ENCODE measurements at places on chromosomes 2 and 18.

DNA sequence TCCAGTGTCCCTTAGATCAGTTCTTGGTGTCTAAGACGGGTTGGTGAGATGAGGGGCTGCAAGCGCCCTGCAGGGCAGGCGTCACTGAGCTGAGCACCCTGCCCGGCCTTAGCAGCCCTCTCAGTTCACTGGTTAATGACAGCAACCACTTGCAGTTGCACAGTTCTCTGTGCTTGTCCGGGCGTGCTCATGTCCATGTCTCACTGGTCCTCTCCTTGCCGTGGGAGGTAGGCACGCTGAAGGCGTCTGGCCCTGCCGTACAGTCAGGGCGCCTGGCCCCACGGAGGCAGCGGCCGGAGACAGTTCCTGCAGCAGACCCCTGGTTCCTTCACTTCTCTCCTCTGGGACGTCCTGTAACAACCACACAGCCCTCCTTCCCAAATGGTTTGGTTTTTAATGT is 75.3 kb downstream of the ARHGEF4 start:
- DNase-seq, result no peak

GRCh38 chr2:16645775-16646559 is 19.7 kb downstream of the CYRIA start:
- peak; percentile 33 for DNase-seq

- DNase-seq, result peak; percentile 31
These were observed 45.6 kb upstream of the SELENOI start for GRCh38 chr2:26300234-26300925.

DNA sequence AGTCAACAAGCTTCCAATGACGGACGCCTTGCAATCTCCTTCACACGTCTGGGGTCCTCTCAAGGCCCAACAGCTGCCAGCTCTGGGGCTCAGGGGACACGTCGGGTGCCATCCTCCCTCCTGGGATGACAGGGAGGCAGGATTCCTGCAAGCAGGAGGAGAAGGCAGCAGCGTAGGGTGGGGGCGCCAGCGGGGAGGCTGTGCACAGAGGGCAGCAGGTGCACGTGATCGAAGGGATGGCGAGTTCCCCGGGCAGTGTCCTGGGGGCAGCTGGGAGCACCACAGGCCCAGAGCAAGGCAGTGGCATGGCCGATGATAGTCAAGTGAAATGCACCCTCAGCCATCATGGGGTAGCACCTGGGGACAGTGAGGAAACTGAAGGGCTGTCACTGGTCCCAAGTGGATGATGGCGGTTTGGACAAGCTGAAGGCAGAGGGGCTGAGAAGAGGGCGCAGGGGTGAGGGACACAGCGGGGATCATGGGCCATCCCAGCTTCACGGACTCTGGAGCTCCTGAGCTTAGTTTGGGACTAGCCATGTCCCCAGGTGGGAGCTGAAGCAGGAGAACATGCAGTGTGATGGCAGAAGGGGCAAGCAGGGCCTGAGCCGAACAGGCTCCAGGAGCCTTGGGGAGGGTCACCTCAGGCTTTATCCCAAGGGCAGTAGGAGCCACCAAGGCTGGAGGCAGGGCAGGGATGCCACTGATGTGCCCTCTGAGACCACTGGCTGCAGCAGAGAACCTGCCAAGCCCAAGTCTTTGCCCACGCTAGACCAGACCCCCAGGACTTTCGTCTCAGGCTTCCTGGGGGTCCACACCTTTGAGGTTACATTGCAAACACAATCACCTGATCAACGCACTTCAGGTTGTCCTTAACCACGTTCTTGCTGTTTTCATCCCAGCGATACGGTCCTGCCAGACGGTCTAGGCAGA is 16.3 kb upstream of the SNED1 start:
- no peak for DNase-seq

DNA sequence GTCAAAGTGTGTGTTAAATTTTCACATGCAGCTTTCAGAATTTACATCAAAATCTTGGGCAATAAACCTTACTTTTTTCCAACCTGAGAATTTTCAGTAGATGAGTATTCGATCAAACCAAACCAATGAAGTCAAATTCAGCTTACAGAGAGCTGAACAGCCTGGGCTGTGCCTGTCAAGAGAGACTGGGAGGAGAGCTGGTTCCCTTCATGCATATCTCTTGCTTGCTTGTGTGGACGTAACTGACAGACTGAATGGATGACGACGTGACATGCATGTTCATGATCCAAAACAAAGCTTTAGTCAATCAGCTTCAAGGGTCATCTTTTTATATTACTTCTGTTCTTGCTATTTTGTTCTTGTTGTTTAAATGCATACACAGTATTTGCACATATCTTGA is 145.2 kb downstream of the GALNT3 start:
- no peak for DNase-seq

DNA sequence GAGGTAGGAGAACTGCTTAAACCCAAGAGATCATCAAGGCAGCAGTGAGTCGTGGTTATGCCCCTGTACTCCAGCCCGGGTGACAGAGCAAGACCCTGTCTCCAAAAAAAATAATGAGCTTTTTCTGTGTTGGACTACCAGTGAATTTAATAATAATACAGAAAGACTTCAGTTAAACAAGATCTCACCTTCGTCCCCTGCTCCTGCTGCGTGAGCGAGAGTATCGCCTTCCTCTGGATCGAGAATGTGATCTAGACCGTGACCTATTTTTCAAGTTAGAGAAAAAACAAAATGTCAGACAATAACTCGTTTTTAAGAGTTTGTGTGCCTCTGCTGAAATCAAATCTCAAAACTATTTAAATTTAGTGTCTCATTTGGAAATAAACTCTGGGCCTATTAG is 2.8 kb downstream of the SRSF7 start:
- DNase-seq, result no peak

GRCh38 chr2:187920511-187920910 is 366.3 kb upstream of the TFPI start:
- DNase-seq, result no peak

DNA sequence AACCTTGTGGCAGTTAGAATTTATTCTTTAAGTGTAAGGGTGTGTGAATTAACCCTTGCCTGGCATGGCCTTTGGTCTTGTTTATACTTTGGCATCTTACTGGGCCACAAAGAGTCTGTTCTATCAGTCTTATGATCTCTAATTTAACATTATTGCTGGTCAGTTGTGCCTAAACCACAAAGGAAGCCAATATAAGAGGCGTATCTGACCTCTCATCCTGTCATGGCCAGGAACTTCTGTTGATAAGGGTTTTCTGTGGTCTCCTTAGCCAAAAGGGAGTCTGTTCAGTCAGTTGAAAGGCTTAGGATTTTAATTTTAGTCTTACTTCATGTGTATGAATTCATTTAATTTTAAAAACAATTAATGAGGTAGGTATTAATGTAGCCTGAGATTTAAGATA is 127.2 kb downstream of the LRRTM4 start:
- DNase-seq, result peak; percentile 21

DNA sequence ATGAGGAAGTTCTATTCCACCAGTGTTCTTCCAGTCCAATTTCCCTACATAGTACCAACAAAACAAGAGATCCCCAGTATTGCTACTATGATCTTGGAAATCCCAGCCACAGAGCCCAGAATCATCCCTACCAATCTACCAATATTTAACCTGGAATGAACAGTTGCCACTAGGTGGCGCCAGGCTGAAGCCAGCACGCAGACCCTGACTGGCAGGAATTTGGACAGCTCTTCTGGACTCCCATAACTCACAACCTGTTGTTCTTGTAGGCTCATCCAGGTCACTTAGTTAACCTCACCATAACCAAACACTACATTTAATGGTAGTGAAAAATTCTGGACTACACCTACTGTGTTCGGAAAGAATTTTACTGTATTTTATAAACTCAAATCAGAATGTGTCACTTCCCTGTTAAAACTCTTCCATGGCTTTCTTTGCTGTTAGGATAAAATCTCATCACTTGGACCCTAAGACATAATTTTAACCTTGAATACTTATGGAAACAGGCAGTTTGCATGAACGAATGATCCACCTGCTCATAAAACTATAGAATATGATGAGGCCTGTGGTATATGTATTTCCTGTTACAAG is 59.8 kb upstream of the SLC38A11 start:
- DNase-seq, result peak; percentile 87

- peak; percentile 74 for DNase-seq
These were observed 882 bp downstream of the ZBTB14 start for GRCh38 chr18:5294457-5295230.

DNA sequence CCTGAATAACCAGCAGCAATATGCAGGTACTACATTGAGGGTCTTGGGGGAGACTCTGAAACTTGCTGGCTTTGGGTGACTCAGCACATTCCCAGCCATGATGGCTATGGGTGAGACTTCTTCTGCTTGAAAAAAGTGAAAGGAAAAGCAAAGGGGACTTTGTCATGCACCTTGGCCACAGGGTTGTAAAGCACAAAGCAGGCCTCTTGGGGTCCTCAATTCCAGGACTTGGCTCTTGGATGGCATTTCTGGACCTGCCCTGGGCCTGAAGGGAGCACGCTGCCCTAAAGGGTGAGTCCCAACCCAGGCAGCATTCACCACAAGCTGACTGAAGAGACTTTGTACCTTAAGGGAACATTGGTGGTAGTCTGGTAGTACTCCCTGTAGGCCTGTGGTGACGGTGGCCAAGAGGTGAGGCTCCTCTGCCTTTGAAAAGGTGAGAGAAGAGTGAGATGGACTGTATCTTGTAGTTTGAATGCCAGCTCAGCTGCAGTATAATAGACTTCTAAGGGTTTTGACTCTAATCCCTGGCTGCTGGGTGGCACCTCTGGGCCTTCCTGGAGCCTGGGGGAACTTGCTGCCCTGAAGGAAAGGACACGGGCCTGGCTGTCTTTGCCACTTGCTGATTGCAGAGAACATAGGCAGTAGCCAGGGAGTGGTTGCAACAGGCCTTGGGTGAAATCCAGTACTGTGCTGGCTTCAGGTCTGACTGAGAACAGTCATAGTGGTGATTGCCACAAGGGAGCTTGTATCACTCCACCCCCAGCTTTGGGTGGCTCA is 36.5 kb upstream of the CYTIP start:
- no peak for DNase-seq

- no peak for DNase-seq
These were observed 149.4 kb upstream of the PTPRM start for GRCh38 chr18:7417727-7418126.

- DNase-seq, result no peak
These were observed 88.6 kb downstream of the LIPG start for GRCh38 chr18:49650426-49650891.

GRCh38 chr2:194383401-194383800 is 1273.6 kb upstream of the SLC39A10 start:
- peak; percentile 5 for DNase-seq

- DNase-seq, result no peak
These were observed 20.0 kb upstream of the XPO1 start for GRCh38 chr2:61558160-61558559.

- no peak for DNase-seq
These were observed 5.6 kb downstream of the PPP4R1 start for GRCh38 chr18:9608728-9609127.
